ENCODE measurements at places on chromosomes 2 and 18. TPM values are rescaled to one million over a fixed set of nuclear protein-coding genes. Genes with fewer than 3 reads are reported as not detected.

DNA sequence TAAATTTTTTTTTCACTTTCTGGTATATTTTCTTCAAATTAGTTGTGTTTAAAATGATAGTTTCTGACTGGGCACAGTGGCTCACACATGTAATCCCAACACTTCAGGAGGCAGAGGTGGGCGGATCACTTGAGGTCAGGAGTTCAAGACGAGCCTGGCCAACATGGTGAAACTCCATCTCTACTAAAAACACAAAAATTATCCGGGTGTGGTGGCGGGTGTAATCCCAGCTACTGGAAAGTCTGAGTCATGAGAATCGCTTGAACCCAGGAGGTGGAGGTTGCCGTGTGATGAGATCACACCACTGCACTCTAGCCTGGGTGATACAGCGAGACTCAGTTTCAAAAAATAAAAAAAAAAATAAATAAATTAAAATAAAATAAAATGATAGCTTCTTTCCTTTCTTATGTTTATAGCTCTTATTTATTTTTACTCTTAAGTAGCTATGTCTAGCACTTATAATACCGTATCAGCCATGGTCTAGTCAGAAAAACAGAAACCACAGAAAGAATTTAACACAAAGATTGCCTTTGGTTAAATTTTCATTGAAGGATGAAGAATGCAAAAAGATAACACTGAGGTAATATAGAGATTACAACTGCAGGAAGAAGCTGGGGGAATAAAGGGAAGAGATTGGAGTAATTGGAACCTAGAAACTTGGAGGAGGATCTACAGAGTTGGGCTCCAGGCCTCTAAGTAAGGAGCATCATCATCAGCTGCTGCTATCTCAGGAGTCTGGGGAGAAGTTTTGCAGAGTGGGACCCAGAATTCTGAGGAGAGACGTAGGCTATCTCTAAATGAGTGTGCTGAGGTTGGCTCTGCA, 54.7 kb upstream of the MBOAT2 start:
- no peak for DNase-seq

- DNase-seq: no peak
Observed at GRCh38 chr2:165681841-165682240, 112.2 kb downstream of the GALNT3 start.

- no peak for DNase-seq
Observed at GRCh38 chr2:53911434-53912189, 51.8 kb upstream of the GPR75 start.

GRCh38 chr2:938181-939005, 12.3 kb upstream of the SNTG2 start:
- DNase-seq: no peak

DNA sequence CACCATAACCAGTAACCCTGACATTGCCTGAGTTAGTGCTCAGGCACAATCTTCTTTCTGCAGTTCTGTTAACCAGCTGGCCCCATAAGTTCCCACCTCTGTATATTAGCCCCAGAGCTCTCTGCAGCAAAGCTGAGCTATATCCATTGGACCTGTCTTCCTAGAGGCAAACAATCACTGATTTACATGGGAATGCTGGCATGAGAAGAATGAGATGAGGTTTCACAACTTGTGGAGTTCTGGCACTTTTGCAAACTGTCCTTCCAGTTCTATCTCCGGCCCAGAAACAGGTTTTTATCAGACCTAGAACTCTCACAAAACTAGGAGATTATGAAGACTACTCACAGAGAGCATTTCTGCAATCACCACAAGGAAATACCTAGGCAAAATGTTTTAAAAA, 7.9 kb upstream of the CCBE1 start:
- DNase-seq: no peak

DNA sequence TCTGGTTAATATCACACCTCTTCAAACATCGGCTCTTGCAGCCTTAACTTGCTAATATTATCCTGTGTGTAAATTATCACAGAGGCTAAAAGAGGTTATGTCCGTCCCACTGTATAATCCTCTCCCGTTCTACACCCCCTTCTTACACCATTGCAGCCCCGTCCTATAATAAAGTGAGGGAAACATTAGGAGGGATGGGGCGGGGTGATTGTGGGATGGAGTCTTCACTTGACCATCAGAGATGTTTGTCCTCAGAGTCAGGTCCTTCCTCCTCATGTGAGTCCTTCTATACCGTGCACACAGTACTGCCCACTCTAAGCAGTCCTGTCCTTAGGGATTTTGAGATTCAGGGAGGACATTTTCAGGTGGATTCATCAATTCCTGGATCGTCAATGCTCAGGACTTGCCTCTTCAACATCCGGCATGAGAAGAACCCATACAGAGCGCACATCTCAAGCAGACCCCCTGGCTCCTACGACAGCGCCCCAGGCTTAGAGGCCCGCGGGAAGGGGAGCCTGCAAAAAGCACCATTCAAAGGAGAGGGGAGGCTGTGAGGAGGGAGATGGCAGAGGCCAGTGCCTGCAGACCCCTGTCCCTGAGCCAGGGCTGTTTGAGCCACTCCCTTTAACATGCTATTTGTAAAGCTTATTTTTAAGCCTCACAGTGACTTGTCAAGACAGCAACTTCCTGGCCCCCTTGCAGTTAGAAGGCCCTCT, 42.8 kb upstream of the ASB18 start:
- DNase-seq: no peak

DNA sequence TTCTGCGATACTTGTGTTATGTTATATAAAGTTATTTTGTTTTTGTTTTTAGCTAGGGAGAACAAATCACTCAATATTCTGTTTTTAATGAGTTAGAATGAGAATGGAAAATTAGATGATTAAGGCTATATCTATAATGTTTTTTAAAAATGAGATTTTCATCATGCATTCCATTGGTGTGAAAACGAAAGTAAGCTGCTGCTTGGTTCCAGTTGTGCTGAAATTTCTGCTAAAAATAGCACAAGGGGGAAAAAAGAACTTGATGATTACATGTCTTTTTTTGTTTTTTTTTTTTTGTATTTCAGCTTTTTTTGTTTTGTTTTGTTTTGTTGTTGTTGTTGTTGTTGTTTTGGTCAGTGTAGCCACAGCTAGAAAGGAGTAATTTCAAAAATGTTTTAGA, 242.6 kb upstream of the KCNJ3 start:
- no peak for DNase-seq

DNA sequence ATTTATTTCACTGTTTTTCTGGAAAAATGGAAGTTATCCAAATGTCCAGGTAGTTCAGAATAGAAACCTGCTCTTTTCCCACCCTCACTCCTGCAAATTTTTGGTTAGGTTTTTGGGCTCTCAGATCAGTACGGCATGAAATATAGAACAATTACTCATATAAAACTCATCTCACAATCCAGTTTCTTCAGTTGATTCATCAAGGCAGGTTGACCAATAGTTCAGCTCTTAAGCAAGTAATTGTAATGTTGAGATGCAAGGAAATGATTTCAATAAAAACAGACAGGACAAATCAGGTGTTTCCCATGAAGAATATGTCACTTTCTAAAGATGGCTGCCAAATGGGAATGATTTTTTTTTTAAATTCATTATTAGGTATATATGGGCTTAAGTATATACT, 2.0 kb downstream of the RAB27B start:
- DNase-seq: no peak

GRCh38 chr2:6310256-6311215, 555.2 kb downstream of the CMPK2 start:
- no peak for DNase-seq

- DNase-seq: peak; percentile 54
Observed at GRCh38 chr2:234178330-234179030, 128.0 kb downstream of the SPP2 start.

- no peak for DNase-seq
Observed at GRCh38 chr2:18464913-18465312, 95.5 kb downstream of the RDH14 start.

DNA sequence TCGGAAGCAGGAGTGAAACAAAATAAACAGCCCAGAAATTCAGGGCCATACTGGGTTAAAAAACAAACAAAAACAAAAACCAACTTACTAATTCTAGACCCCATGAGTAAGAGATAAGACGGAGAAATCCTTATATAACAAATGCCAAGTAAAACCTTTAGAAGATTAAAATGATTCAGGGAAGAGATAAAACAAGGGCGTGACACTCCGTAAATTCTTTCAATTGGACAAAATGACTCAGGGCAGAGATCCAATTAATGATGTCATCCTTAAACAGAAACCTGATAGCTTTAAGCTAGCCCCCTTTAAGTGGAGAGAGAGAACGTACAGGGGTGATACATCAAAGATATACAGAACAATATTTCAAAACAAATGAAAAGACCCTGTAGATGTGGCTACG, 317.4 kb downstream of the NBAS start:
- DNase-seq: no peak

GRCh38 chr2:232104076-232104646, 142.6 kb downstream of the DIS3L2 start:
- no peak for DNase-seq

GRCh38 chr18:933082-933481, 28.4 kb downstream of the ADCYAP1 start:
- no peak for DNase-seq

DNA sequence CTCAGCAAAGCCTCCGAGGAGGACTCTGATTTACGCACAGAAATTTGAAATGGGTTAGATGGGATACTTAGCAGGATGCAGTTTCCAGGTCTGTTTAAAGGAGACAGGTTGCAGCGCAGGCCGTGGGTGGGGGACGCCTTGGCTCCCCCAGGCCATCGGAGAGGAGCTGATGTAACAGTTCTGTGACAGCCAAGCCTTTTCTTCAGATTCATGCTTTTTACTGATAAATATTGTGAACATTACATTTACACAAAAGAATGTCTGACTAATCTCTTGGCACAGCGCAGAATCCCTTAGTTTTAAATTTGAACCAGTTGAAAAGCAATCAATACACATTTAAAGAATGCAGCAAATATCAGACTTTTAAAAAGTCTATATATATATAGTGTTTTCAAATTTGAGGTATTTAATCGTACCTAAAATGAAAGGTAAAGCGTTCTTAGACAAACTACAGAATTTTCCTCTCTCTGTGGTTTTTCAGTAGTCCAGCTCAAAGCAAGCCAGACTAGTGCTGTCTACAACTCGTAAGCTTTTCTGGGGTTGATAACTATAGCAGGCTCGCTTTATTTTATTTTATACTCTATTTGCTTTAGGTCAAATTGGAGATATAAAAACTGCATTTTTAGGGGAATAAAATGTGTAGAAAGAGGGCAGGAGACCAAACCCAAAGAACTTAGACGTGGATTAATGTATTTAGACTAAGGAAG, 221.9 kb downstream of the PIEZO2 start:
- no peak for DNase-seq

- DNase-seq: no peak
Observed at GRCh38 chr2:5691221-5691984, 781 bp upstream of the SOX11 start.

- peak; percentile 66 for DNase-seq
Observed at GRCh38 chr2:85954590-85955458, 66.0 kb upstream of the ST3GAL5 start.

- no peak for DNase-seq
Observed at GRCh38 chr18:74635224-74635975, 37.7 kb downstream of the ZNF407 start.

DNA sequence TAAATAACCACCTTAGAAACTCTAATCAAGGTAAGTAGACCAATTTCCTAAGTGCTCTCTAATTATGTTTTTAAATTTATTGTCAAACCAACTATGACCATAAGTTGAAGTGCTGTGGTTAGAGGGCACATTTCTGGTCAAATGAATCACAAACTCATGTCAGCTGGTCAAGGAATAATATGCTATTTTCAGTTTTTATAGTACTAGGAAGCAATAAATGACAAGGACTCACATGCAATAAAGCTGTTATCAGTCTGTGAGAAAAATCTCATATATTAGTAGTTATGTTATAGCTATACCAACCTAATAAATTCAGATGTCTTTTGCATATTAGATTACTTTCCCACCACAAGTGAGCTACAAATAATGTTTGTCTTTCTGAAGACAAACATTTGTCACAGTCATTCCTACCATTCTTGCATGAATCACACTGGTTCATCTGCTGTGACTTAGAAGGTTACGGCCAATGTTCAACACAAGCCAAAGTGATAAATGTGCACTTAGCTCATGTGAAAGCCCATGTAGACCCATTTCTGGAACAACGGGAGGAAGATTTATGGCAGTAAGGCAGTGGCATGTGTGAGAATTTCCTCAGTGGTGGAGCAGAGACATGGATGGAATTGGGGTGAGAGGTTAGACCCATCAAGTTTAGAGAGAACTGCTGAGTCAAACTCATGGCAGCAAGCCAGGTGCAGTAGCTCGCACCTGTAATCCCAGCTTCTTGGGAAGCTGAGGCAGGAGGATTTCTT, 27.4 kb upstream of the CCNYL1 start:
- peak; percentile 72 for DNase-seq

DNA sequence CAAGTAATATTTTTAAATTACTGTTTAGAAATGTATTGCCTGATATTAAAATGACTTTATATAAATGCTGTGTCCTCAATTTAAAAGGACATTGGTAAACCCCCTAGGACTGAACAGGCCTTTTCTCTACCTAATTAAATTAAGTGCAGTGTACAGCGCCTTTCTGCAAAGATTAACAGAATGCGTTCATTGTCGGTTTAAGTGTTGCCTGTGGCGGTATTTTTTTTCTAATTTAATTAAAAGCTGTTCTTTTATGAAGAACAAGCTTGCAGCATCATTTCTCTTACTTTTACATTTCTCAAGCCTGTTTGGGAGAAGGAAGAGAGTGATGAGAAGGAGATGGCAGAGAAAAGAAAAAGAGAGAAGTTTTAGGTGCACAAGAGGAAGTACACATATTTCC, 344.9 kb downstream of the CPS1 start:
- no peak for DNase-seq

- DNase-seq: peak; percentile 62
Observed at GRCh38 chr18:63578357-63578958, 8.7 kb upstream of the SERPINB13 start.

GRCh38 chr18:63207143-63207790, 112.3 kb downstream of the BCL2 start:
- no peak for DNase-seq

DNA sequence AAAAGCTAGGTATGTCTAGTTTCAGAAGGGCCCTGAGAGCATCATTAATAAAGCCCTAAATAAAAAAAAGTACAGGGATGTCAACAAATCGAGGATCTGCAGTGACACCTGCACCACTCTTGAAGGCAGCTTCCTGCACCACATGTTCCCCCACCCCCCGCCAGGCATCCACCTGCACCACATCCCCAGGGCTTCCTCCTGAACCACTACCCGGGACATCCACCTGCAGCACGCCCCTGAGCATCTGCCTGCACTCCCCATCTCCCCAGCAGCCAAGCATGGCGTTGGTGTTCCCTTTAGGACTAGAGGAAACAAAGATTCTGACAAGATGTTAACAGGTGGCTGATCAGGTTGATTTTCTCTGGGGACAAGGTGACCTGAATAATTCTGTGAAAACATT, 55.2 kb downstream of the DLGAP1 start:
- no peak for DNase-seq

GRCh38 chr2:21395366-21395765, 271.6 kb downstream of the TDRD15 start:
- peak; percentile 43 for DNase-seq

GRCh38 chr18:56574861-56575260, 63.5 kb downstream of the TXNL1 start:
- no peak for DNase-seq

- no peak for DNase-seq
Observed at GRCh38 chr2:238954841-238955591, 107.1 kb downstream of the TWIST2 start.

The NRP2 gene
- 1.1 TPM for total RNA-seq

The LYPD1 gene
- total RNA-seq: not detected

The FIGN gene
- not detected for total RNA-seq

The SKOR2 gene
- not detected for total RNA-seq

The LRRC30 gene
- total RNA-seq: not detected

The CHST9 gene
- total RNA-seq: not detected

The RNF149 gene
- 51.2 TPM for total RNA-seq

The KCNJ3 gene
- 2.3 TPM for total RNA-seq

The NDC80 gene
- 19.4 TPM for total RNA-seq

The G6PC2 gene
- not detected for total RNA-seq

The TCF23 gene
- not detected for total RNA-seq

The DPP4 gene
- 19.0 TPM for total RNA-seq
